ENCODE measurements at places on chromosomes 11 and 22. TPM values are rescaled to one million over a fixed set of nuclear protein-coding genes. Genes with fewer than 3 reads are reported as not detected.

Gene COMT
- total RNA-seq = 349 TPM

Gene OR52E8
- total RNA-seq = not detected

Gene USP2
- not detected for total RNA-seq

Gene OR51B5
- not detected for total RNA-seq

Gene PLA2G3
- total RNA-seq = not detected

Gene ARHGEF17
- 22.6 TPM for total RNA-seq

Measured in cardiac atrium fibroblast (primary cell).